ENCODE measurements at places on chromosomes 1 and 21.

GRCh38 chr21:46540087-46540710 lies 64.7 kb downstream of the S100B start:
- DNase-seq, result no peak

DNA sequence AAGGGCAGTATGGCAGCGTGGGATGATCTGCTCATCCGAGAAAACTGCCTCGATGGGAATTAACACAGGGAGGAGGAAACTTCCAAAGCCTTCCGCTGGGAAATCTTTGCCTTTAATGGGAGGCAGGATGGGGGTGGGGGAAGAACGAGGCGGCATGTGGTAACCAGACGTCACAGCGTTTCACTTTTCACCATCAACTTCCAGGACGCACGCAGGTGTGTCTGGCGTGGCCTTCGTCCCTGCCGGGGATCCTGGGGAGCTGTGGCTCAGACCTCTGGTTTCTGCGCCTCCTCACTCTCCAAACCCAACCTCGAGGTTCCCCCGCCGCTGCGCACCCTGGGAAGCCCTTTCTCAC lies 282 bp downstream of the RSPH1 start:
- DNase-seq, result no peak

GRCh38 chr1:66434096-66434495 lies 99.9 kb upstream of the SGIP1 start:
- DNase-seq, result no peak

DNA sequence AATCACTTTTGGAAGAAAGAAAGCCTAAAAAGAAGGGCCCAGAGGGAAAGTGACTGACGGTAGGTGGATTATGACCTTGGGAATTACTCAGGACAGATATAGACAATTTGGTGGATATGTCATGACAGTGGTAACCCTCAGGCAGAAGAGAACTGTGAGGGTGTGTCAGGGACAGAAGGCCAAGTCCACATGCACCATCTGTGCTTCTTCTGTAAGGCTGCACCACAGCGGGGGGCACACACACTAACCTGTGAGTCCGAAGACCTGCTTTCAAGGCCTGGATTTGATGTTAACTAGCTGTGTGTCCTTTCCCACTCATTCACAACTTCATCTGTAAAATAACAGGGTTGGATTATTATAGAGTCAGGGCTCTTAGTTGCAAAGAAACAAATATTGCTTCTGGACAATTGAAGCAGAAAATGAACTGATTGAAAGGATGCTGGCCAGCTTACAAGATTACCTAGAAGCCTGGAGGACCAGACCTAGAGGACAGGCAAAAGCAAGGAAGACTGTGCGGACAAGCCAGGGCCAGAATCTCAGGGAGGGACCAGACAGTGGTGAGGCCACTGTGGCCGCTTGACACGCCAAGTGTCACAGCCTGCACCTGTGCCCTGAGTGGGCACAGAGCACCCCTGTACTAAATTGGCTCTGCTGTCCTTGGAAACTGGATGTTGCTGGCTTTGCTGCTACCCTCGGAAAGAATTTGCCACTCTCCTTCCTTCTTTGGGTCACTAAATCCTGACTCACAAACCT lies 34.7 kb upstream of the USP24 start:
- DNase-seq, result no peak

GRCh38 chr1:25866288-25866687 lies 7.0 kb upstream of the AUNIP start:
- DNase-seq, result no peak

DNA sequence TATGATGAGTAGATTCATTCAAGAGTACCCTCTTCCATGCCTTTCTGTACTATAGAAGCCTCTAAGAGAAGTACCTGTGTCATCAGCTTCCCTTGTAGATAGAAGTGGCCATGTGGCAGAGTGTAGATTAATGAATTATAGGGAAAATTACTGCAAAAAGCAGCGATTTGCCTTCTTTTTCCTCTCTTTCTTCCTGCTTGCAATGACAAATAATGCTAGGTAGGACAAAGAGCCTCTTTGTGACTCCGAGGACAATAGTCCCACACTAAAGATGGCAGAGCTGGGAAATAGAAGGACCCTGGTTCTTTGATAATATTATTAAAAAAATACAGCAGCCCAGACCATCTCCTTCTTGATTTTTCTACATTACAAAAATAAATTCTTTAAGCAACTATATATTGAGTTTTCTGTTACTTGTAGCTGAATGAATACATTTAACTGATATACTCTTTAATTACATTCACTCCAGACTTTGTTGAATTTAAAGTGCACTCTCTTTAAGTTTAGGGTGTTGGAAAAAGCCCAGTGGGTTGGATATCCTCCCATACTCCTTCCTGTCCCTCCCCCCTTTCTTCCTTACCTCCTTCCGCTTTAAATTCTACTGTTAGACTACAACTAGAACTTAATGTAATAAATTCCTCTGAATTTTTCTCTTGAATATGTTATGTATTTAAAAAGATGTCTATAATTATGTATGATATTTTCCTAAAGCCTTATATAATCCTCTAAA lies 198.2 kb upstream of the APP start:
- DNase-seq, result no peak

- DNase-seq, result no peak
Observed at GRCh38 chr1:202189001-202189790, 4.4 kb upstream of the LGR6 start.

DNA sequence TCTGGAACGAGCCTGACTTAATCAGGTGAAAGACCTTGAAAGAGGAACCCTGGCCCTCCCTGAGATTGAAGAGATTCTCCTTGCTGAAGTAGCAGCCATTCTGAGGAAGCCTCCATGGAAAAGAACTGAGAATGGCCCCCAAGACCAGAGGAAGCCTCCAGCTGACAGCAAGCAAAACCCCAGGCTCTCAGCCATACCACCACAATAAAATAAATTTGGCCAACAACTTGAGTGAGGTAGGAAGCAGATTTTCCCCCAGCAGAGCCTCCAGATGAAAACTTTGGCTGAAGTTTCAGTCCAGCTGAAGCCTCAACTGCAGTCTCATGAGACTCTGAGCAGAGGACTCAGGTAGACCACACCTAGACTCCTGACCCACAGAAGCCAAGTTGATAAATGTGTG lies 34.0 kb upstream of the SLAMF9 start:
- DNase-seq, result no peak

DNA sequence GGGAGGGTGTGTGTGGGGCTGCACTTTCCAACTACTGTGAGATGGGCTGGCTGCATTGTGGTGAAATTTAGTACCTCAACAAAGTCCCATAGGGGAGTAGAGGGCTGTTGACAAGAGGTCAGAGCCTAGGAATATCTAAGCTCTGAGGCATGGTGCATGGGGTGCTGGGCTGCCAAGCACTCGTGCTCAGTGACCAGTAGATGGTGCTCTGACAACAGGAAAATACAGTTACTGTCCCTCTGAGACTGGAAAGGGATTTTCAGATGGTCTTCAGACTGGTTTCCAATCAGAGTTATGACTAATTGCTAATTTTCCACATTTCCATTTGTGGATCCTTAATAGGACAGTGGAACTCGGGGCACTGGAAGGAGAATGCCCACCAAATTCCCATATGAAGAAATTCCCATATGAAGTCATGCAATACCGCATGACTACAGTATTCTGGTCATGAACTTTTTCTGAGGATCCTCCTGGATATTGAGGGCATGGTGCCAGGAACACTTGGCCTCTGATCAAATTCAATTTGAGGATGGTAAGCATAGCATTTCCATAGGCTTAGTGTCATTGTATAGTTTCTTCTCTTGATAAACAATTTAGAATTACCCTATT lies 4.1 kb upstream of the CACNA1E start:
- no peak for DNase-seq

GRCh38 chr1:67652800-67653199 lies 32.2 kb upstream of the GADD45A start:
- no peak for DNase-seq

- DNase-seq, result no peak
Observed at GRCh38 chr1:219247441-219247840, 73.8 kb downstream of the LYPLAL1 start.

- no peak for DNase-seq
Observed at GRCh38 chr1:202798260-202798659, 10.0 kb downstream of the KDM5B start.

DNA sequence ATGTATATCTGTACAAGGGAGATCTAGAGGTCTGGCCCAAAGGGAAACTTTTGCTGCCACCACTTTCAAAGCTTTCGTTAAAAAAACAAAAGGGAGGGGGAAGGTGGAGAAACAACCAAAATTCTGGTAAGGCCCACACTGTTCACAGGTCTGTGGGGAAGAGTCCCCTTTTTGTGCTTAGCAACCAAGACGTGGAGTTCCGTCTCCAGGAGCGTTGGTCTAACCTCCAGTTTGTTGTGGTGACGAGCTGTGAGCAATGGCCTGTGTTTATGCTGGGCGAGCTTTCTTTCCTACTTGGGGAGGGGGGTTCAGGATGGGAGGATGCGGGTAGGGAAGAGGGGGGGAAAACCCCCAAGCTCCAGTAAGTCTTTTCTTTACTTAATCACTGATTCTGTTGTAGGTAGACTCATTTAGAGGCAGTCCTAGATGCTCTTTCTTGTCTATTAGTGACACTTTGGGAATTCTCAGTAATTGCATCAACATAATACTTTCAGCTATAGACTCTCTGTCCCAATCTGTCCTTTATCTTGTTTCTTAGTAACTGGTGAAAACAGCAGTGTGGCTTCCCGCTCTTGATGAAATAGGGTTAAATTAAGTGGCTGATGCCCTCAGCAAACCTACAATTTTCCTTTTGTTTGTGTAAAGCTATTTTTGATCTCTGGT lies 1.5 kb downstream of the HIPK1 start:
- DNase-seq, result no peak

- no peak for DNase-seq
Observed at GRCh38 chr1:113233441-113233840, 156.9 kb upstream of the MAGI3 start.

DNA sequence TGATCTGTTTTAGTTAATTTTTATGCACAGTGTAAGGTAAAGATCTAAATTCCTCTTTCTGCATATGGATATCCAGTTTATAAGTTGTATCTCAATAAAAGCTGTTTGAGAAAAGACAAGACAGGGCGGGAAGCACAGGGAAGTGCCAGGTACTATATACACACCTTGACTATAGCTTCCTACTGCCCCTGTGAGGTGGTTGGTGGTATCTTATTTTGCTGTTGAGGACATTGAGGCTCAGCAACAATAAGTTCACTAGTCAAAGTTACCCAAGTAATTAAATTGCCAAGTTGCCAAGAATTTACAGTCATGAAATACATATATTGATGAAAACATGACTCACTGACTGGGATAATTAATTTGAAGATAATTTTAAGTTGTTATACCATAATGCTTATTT lies 109.1 kb downstream of the CD247 start:
- no peak for DNase-seq

DNA sequence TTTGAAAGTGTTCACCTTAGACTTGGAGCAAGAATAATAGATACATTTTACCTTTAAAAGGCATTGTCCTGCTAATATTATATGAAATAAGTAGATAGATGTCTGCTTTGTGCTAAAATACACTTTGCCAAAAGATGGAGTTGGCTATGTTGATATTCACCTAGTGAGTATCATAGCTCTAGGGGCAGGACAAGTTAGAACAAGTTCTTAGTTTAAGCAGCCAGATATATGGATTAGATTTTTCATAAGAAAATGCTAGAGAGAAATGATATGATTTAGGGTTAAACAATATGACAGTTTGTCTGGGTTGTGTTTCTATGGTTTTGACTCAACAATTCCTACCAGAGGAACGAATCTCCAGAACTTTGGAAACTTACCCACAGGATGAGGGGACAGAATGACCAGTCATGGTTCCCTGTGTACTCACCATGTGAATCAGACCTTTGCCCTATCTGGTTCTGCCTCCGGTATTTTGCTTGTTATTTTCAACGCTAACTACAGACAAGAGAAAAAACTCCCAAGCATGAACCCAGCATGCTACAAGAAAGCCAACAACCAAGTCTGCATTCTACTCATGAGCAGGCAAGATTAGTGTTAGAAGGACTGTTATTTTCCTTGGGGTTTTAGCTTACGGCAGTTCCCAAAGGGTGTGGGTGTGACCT lies 1.7 kb downstream of the F5 start:
- DNase-seq, result no peak

GRCh38 chr1:66330722-66331141 lies 203.2 kb upstream of the SGIP1 start:
- no peak for DNase-seq

DNA sequence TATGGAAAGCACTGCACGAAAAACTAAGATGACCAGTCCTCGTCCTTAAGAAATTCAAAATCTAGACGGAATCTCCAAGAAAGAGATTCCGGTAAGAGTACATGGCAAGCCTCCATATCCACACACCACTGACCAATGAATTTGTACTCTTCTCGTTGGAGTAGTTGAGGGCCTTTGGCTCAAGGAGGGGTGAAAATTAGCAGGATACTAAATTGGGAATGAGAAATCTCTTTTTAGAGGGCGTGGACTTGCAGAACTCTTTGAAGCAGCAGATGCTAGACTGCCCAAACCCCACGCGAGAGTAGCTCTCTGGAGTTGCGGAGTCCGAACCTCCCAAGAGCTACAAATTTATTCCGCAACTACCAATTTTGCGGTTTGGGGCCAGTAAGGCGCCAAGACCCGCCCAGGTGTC lies 872 bp upstream of the PPP2R5A start:
- no peak for DNase-seq

DNA sequence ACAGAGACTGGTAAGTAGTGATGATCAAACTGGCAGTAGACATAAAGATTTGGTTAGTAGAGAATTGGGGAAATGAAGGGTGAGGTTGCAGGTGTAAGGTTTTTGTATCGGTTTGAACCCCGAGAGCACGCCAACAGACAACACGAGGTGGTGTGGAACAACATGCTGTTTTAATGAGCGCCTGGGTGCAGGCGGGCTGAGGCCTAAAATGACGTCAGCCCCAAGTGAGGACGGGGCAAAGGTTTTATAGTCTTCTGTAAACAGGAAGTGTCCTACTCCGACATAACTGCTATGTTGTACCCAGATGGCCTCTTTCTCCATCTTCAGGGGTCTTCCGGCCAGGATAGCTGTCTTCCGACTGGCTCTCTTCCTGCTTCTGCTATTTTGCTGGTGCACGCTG lies 178.8 kb downstream of the HHIPL2 start:
- DNase-seq, result no peak

GRCh38 chr1:48817505-48818114 lies 40.9 kb upstream of the BEND5 start:
- DNase-seq, result no peak

All from cortex of kidney (tissue), 1 donor.